Astrocyte of the cerebellum (primary cell): ENCODE measurements at places on chromosomes 3 and 15.

- DNase-seq, result no peak
Measured at GRCh38 chr3:48280881-48281280, 40.0 kb downstream of the ZNF589 start.

GRCh38 chr15:88166082-88166993 is 90.2 kb downstream of the NTRK3 start:
- no peak for DNase-seq

DNA sequence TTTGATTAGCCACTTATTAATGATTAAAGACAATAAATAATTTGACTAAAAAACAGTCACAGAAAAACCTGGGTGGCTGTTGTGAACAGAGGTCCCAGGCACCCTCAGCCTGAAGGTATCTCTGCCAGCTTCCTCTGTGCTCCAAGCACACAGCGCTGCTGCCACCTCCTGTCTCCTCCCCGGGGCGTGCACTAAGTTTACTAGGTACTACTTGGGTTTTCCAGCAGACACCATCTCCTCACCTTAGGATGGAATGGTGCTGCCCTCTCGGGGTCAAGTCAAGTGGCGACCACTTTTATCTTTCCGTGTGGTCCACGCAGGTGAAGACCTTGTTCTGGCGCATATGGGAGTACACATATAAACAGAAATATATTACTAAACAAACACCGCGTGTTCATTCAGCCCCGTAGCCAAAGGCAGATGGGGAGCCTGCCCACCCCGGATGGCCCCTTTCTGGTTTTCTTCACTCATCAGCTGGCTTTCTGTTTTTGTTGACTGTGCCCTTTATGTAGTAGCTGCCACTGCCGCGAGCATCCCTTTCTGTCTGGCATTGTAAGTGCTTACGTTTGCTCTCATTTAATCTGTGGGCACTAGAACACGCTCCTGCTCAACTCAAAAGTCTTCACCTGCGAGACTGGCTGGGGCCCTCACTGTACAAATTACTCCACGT is 128.0 kb downstream of the LRIG1 start:
- DNase-seq, result no peak

GRCh38 chr3:156705761-156706616 is 31.6 kb downstream of the TIPARP start:
- no peak for DNase-seq

- DNase-seq, result no peak
Measured at GRCh38 chr3:195555110-195555509, 12.0 kb upstream of the PPP1R2 start.

DNA sequence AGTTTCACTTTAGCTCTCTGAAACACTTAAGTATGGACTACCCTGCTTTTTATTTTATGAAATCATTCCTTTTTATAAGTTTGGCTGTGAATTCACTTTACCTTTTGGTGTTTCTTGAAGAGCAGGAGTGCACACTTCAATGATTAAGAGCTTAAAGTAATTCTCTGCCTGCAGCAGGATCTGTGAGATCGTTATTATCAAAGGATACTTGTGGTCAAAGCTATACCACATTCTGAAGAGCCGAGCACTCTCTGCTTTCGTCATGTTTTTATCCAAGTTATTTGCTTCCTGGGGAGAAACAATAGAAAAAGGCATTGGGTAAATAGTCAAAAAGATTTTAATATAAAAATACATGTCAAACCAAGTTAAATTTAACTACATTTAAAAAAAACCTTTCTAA is 243.7 kb downstream of the CHST2 start:
- DNase-seq, result peak; percentile 77

GRCh38 chr15:51223771-51224229 is 114.6 kb downstream of the CYP19A1 start:
- DNase-seq, result peak; percentile 62

DNA sequence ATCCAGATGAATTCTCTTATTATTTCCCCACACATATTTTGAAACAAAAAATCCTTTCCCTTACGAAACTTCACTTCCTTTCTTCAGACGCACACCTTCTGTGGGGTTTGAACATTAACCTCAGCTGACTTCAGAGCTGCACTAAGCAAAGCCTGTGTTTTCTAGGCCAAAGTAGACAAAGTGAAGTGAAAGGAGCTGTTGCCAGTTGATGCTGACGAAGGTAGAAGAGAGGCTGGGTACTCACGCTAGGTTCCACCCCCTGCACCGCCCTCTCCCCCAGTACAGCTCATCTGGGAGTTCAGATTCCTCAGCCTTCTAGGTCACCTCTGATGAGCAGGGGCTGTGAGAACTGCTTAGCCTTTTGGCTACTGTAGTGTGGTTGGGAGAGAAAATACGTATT is 24.1 kb downstream of the DUT start:
- no peak for DNase-seq

GRCh38 chr3:14243782-14244181 is 65.2 kb downstream of the LSM3 start:
- DNase-seq, result no peak

DNA sequence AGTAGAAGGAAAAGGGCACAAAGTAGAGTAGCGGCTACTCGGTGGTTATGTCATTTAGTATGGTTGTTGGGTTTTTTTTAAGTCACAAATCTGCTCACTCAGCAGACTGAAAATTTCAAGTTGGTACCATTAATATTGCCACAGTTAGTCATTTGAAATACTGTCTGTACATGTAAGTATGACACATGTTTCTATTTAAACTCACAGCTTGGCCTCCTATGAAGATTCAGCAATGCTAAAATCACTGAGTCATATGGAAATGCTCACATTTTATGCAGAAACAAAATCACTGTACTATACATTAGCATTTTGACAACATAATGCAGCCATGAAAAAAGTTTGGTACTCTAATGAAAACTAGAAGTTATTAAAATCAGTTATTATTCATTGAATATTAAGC is 571.9 kb downstream of the TAFA4 start:
- no peak for DNase-seq

DNA sequence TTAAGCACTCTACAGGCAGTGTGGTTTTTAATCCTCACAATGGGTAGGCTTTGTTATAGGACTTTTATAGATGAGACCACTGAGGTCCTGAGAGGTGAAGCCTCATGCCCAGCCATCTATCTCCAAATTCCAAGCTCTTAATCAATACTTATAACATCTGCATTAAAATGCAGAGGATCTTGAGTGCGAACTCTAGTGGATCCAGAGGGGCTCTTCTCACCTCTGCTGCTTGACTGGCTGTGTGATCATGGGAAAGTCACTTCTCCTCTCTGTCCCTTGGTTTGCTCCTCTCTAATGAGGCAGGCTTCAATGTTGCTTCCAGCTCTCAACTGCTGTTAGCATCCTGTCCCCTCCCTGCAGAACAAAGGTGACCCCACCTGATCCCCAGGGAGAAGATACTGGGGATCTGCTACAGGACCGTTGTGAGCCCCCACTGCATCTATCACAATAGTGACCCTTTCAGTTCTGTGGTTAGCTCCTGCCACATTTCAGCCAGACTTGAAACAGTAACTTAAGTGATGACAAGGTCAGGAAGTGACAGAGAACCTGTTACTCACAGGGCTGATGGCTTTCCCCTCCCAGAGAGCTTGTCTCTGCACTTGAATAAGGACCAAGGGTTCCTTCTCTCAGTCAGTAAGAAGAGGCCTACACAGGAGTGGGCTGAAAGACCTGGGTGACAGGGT is 1.3 kb downstream of the SLC27A2 start:
- DNase-seq, result no peak

- DNase-seq, result no peak
Measured at GRCh38 chr15:75114327-75114726, 87.4 kb upstream of the C15orf39 start.

DNA sequence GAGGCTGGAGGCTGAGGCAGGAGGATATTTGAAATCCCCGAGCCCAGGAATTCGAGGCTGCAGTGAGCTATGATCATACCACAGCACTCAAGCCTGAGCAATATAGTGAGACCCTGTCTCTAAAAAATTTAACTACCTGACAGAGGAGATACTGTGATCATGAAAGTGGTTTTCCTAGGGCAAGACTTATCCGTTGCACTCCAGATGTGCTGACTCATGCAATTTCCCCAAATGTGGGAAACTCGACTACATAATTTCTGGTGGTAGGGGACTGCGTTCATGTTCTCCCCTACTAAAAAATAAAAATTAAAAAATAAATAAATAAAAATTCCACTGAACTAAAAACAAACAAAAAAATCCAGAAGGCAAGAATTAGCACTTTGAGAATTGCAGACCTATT is 271.7 kb downstream of the SHQ1 start:
- no peak for DNase-seq

DNA sequence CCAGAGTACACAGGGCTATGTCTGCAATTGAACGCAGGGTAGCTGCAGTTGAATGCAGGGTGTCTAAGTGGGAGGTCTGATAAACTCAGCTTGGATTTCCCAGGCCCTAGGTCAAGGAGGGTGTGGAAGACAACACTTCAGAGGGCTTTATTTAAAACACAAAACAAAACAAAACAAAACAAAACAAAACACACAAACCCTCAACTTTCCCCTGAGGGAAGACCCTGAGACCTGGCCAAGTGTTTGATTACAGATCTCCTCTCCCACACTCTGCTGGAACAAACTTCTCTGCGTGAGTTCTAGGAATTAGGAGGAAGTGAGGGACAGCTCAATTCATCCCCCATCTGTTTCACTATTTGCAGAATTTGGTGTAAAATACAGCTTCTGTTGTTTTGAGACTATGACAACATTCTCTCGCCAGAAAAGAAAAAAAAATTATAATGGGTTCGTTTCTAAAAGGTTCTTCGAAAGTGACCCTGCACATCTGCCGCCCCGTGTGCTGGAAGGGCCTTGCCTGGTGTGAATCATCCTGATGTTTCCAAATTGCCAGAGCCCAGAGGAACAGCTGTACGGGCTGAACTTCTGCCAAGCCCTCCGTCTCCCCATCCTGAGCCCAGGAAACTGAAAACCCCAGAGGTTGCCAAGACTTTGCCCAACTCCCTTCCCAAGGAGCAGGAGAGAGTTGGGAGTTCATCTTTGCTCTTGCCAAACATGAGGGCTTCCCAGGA is 73.3 kb upstream of the RAD18 start:
- no peak for DNase-seq

DNA sequence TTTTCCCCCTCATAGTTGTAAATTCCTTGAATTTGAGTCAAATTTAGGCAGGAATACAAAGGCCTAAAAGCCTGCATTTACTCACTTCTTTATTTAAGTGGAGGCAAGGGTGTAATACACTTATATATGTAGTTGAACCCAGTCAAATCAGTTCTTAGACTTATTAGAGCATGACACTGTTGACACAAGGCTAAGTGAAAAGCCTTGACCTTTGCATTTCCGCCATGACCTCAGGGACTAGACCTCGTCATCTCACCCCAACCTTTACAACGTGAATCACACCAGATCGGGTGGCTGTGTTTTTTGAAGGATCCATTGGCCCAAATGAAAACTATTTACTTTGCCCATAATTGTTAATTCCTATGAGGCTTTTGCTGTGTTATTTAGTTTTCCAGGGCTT is 774.4 kb downstream of the ROBO1 start:
- no peak for DNase-seq

DNA sequence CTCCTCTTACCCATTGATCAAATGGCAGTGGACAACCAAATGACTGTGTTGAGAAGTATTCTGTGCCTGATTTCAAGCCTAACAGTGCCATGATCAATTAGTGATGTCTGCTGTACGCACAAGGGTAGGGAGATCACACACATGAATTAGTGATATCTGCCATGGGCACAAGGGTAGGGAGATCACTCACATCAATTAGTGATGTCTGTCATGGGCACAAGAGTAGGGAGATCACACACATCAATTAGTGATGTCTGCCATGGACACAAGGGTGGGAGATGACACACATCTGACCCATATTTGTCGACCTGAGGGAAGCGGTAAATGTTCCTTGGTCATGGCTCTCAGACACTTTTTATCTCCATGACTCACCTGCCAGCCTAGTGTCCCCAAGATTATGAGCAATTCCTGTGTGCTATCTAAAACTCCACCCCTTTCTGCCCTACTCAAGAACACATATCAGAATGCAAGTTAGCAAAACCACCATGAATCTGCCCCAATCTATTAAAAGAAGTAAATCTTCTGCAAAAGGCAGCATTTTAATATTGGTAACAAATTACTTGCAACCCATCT is 165.0 kb downstream of the NTRK3 start:
- no peak for DNase-seq

- DNase-seq, result no peak
Measured at GRCh38 chr3:177948716-177949425, 587.4 kb upstream of the KCNMB2 start.

DNA sequence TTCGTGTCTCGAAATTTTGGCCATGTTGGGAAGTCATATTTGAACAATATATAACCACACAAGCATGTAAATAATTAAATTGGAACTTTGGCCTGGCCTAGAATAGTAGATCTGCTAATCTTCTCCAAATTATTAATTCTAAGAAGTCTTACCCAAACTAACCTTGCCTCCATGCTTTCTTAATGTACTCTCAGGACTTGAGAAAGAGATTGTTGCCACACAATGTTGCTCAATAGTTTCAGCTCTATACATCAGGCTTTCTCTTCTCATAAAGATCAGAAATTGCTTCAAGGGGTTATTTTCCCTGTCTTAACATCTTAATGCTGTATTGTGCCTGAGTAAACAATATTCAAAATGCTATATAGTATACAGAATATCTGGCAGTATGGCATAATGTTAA is 202.7 kb upstream of the LRIG1 start:
- no peak for DNase-seq

DNA sequence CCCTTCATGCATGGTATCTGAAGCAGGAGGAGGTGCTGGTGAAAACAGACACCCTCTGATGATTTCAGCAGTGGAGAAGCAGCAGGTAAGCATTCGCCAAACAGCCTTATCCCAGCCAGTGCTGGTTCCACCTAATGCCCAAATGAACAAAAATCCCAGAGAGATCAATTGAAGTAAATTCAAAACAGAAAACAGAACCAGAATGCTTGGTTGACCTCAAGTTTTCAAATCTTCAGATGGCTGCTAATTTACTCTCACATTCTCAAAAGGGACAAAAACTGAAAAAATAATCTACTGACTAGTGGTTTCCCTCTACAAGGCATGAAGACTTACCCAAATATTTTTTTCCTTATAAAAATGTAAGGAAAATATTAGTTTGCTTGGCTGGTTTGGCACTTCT is 87.0 kb upstream of the MYO5C start:
- no peak for DNase-seq
